Esophagus mucosa (tissue), 1 donor: ENCODE measurements at places on chromosomes 5 and 9. TPM values are rescaled to one million over a fixed set of nuclear protein-coding genes. Genes with fewer than 3 reads are reported as not detected.

Gene NPR3
- total RNA-seq, result 12.6 TPM

Gene GRXCR2
- total RNA-seq, result not detected

Gene FBXO10
- 3.4 TPM for total RNA-seq

Gene PHF24
- total RNA-seq, result 0.48 TPM

Gene SLIT3
- 3.5 TPM for total RNA-seq

Gene CLIC3
- total RNA-seq, result 154 TPM

Gene CTXN3
- total RNA-seq, result 0.24 TPM

Gene FLT4
- 1.9 TPM for total RNA-seq

Gene COL23A1
- total RNA-seq, result 0.32 TPM

Gene EMB
- total RNA-seq, result 5.7 TPM

Gene PLEKHG4B
- total RNA-seq, result 0.36 TPM

Gene CER1
- not detected for total RNA-seq

Gene IFNA7
- not detected for total RNA-seq

Gene NADK2
- total RNA-seq, result 13.6 TPM

Gene NTRK2
- total RNA-seq, result 9.8 TPM

Gene IFNA2
- not detected for total RNA-seq

Gene CCNJL
- total RNA-seq, result 2.6 TPM

Gene PDE6A
- total RNA-seq, result 0.48 TPM

Gene ABO
- 7.3 TPM for total RNA-seq

Gene TMEM215
- not detected for total RNA-seq

Gene WNT8A
- total RNA-seq, result not detected

Gene AQP7
- 1.7 TPM for total RNA-seq

Gene PTRH1
- total RNA-seq, result 7.9 TPM

Gene KIF4B
- total RNA-seq, result not detected

Gene FASTKD3
- total RNA-seq, result 5.5 TPM

Gene ADCY2
- total RNA-seq, result 0.12 TPM

Gene TMEM141
- 102 TPM for total RNA-seq

Gene PTGES2
- total RNA-seq, result 52.0 TPM
